ENCODE measurements at places on chromosomes 16 and 17. TPM values are rescaled to one million over a fixed set of nuclear protein-coding genes. Genes with fewer than 3 reads are reported as not detected.

ESRP2 gene
- total RNA-seq, result not detected

KCNAB3 gene
- 0.31 TPM for total RNA-seq

CCL16 gene
- total RNA-seq, result not detected

VMO1 gene
- not detected for total RNA-seq

CCL18 gene
- total RNA-seq, result 3.8 TPM

B4GALNT2 gene
- total RNA-seq, result not detected

CCDC43 gene
- total RNA-seq, result 51.6 TPM

CD79B gene
- total RNA-seq, result 19.1 TPM

SMIM36 gene
- not detected for total RNA-seq

Measured in melanocyte of skin (primary cell).